ENCODE measurements at places on chromosomes 13 and 19. TPM values are rescaled to one million over a fixed set of nuclear protein-coding genes. Genes with fewer than 3 reads are reported as not detected.

- DNase-seq, result no peak
Measured at GRCh38 chr13:32746474-32746873, 160.2 kb downstream of the PDS5B start.

DNA sequence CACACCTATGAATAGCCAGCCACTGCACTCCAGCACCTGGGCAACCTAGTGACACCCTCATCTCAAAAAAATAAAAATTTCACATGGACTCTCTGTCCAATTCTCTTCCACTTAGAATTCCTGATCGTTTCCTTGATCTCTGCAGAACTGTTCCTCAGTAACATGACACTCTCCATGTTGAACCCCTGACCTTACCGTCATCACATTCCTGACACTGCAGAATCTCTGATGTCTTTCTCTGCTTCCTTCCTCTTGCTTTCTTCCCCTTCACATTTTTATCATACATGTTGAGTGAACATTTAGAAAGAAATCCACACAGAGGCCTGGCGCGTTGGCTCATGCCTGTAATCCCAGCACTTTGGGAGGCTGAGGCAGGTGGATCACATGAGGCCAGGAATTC is 15.0 kb downstream of the ZNF114 start:
- no peak for DNase-seq

Gene ADGRE3
- polyA plus RNA-seq, result not detected

DNA sequence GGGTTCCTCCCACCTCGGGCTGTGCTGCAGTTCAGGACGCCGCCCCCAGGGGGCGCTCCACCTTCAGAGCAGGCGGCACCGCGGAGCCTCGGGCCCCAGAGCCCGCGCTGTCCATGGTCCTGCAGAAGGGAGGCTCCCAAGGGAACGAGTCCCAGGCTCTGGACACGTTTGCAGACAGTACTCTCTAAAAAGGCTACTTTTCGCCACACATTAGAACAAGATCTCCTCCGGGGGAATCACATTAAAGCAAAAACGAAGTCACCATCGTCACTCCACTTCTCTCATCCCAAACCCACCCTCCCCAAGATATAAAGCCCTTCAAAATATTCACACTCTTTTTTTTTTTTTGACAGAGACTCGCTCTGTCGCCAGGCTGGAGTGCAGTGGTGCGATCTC is 4.6 kb upstream of the SIGLEC10 start:
- DNase-seq, result peak; percentile 65

DNA sequence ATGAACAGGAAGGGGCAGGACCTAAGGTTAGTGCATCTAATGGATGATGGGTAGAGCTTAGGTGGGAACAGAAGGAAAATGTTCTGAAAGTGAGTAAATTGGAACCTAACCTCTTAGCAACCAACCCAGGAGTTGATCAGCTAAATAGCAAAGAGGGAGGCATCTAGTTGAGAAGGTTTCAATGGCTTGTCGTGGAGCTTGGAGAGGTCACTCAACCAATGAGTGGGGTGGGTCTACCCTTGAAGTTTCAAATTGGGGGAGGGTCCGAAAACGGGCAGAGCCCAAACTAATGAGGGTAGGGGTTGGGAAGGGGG is 5.7 kb upstream of the SHKBP1 start:
- DNase-seq, result no peak

- DNase-seq, result no peak
Measured at GRCh38 chr13:46097015-46097414, 7.8 kb downstream of the CPB2 start.

DNA sequence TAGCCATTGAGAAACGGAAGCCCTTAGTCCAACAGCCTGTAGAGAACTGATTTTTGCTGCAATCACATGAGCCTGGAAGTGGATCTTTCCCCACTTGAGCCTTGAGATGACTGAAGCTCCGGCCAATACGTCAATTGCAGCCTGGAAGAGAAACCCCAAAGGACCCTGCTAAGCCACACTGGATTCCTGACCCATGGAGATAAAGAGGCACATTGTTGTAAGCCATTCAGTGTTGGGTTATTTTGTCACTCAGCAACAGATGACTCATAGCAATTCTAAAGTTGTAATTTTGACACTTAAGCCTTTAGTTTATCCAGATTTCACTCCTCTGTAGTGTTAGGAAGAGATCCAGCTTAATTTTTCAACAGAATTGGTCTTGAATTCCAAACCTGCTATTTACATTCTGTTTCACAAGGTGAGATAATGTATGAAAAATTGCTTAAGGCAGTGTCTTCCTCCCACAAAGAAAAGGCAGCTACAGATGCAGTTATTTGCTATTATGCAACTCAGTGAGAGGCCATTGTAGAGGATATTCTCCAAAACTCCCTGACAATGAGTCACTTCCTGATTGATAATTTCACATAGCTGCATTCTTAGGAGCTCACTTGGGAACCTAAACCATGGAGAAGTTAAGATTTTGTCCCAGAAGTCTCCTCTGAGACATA is 59.4 kb upstream of the TSHZ3 start:
- no peak for DNase-seq

DNA sequence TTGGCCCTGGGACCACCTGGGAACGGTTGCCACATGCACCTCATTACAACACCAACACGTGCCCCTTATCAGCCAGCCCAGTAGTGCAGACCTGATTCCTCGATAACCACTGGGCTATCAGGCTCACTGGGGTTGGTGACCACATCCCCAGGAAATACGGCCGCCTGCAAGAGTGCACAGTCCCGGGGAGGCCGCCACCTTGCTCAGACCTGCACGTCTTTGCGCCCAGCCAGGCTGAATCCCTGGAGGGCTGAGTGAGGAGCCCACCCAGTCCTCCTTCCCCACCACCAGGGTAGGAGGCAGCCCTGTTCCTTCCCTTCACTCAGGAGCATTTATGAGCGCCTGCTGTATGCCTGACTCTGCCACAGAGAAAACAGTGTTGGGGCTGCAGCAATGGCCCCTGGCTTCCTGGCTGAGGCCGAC is 67.8 kb downstream of the CEBPG start:
- DNase-seq, result no peak

- DNase-seq, result no peak
Measured at GRCh38 chr19:9073806-9074205, 13.1 kb upstream of the OR1M1 start.

Gene THSD8
- polyA plus RNA-seq, result not detected

DNA sequence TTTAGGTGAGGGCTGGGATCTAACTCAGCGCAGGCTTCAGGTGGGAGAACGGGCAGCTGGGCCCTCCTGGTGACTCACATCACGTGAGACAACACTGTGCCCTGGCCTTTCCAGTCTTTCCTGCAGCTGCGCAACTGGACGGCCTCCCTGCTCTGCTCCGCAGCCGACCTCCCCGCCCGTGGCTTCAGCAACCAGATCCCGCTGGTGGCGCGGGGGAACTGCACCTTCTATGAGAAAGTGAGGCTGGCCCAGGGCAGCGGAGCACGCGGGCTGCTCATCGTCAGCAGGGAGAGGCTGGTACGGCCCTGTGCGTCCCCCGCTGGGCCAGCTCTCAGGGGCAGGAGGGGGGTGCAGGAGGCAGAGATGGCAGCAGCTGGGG is 8.8 kb downstream of the SPPL2B start:
- DNase-seq, result peak; percentile 64

- no peak for DNase-seq
Measured at GRCh38 chr13:19567820-19568534, 6.6 kb upstream of the TPTE2 start.

DNA sequence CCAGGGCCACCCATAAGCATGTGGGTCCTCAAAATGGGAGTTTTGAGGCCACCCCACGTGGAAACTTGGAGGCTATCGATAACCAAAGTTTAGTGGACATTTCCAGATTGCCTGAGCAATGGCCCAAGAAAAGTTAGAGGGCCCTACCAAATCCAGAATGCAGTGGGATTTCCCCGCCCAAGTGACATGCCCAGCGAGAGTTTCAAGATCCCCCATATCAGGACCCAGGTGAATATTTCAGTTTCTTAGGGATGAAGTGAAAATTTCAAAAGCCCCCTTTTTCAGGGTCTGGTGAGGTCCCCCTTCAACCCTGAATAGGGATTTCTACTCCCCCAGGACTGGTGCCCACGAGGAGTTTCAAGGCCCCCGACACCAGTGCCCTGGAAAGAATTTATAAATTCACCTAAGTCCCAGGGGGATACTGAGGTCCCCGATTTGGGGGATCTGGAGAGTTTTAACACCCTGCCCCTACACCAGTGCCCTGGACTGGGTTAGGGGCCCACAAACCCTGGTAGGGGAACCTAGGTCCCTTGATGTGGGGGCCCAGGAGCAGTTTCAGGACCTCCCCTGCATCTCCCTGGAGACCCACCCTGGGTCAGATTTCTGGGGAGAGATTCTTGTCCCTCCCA is 695 bp downstream of the BST2 start:
- DNase-seq, result no peak

Gene TINCR
- polyA plus RNA-seq, result not detected

DNA sequence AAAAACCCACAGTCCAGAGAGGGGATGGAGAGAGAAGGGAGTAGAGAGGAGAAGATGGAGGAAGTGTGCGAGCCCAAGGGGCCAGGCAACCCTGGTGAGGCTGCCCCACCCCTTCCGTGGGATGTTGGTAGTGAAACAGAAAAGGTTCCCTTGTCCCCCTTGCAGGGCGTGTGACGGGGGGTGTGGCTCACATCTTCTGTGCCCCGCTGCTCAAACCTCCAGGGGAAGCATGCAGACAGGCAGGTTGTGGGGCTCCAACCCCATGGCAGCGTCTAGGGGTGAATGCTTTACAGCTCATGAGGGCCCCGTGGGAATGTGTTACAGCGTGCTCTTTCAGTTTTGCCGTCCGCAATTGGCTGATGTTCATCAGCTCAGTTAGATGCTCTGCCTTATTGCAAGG is 14.7 kb upstream of the EVI5L start:
- DNase-seq, result no peak

GRCh38 chr19:14052470-14052869 is 9.4 kb downstream of the PALM3 start:
- no peak for DNase-seq

Gene SYNE4
- not detected for polyA plus RNA-seq

Gene CBY2
- not detected for polyA plus RNA-seq

- no peak for DNase-seq
Measured at GRCh38 chr13:28734906-28735305, 16.1 kb upstream of the SLC46A3 start.

- no peak for DNase-seq
Measured at GRCh38 chr13:23670793-23671192, 100.6 kb downstream of the TNFRSF19 start.

DNA sequence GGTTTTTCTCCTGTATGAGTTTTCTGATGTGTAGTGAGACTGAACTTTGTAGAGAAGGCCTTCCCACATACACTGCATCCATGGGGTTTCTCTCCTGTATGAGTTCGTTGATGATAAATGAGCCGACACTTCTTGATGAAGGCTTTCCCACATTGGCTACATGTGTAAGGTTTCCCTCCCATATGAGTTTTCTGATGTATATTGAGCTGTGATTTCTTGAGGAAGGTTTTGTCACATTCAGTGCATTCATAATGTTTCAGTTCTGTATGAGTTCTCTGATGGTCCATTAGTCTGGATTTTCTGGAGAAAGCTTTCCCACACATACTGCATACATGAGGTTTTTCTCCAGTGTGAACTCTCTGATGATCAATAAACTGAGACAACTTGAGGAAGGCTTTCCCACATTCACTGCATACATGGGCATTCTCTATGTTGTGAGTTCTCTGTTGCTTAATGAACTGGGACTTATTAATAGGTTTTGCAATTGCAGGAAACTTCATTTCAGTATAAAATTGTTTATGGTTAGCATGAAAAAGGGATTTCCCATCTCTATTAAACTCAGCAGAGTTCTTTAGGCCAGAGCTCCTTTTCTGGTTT is 7.5 kb upstream of the ZNF350 start:
- no peak for DNase-seq

- DNase-seq, result no peak
Measured at GRCh38 chr19:3644351-3645066, 17.9 kb upstream of the CACTIN start.

Gene PLVAP
- polyA plus RNA-seq, result 70.5 TPM

- DNase-seq, result no peak
Measured at GRCh38 chr19:16527971-16528521, 14.2 kb downstream of the CHERP start.

Gene FAAP24
- polyA plus RNA-seq, result not detected

- DNase-seq, result no peak
Measured at GRCh38 chr13:46382224-46382623, 4.8 kb downstream of the RUBCNL start.

GRCh38 chr19:17511724-17512573 is 500 bp downstream of the PGLS start:
- peak; percentile 85 for DNase-seq

DNA sequence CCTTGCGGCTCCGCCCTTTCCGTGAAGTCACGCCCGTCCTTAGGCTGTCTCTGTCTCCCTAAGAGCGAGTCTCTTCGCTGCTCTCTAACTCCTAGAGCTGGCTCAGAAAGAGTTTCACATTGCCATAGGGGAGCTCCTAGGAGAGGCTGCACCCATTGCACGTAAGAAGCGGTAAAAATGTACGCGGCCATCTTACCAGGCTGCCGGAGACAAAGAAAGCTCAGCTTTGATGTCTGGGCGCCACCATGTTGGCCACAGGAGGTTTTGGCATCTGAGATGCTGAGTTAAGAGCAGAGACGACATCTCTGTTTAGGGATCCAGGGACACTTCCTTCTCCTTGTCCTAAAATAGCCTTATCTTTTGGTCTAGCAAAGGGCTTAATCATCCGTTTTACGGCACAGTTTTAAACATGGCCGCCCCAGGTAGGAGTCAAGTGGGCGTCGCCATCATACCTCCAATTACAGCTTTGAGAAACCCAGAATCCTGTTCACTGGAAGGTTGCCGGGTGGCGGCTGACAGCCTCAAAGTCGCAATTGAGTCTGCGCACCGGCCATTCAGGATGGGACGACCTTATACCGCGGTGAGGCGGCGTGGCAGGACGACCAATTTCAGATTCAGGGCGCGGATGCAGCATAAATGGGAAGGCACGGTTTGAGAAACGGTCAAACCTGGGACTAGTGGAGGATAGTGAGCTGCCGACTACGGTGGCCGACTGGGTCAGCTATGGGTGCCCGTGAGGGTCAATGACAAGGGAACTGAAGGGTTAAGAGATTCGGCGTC is at the start of gene ZNF793:
Gene ZNF793 (plus strand): TSS at position 553 of the 780 bp plus-strand sequence. CDS start 16,501 bp downstream, outside the sequence.
- peak; percentile 88 for DNase-seq

Gene BCAM
- 178 TPM for polyA plus RNA-seq

GRCh38 chr13:26973295-26973694 is 198.3 kb downstream of the USP12 start:
- no peak for DNase-seq

- no peak for DNase-seq
Measured at GRCh38 chr13:45873491-45874325, 22.2 kb upstream of the SIAH3 start.

Gene ZNF486
- polyA plus RNA-seq, result 5.1 TPM

DNA sequence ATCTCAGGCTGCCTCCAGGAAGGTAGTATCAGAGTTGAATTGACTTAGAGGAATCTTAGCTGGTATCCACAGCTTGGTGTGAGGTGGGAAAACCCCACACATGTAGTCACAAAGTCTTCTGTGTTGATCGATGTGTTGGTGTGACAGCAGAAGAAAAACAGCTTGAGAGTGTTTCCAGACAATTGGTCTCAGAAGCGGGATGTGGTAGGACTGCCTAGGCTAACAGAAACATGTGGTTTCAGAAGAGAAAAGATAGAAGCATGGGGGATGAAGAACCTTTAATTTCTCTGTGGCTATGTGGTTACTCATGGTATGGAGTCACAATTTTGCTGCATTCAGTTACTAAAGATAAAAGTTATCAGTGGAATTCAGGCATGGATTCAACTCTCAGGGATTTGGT is 134.7 kb upstream of the SLITRK5 start:
- DNase-seq, result no peak

GRCh38 chr19:11617180-11618062 is 20.1 kb downstream of the ZNF627 start:
- DNase-seq, result no peak
